ENCODE measurements at places on chromosomes 1 and 21.

- DNase-seq = no peak
Measured at GRCh38 chr1:63739452-63739851, 34.4 kb upstream of the ROR1 start.

GRCh38 chr21:15051644-15052458 lies 12.9 kb downstream of the NRIP1 start:
- peak; percentile 51 for DNase-seq

- peak; percentile 60 for DNase-seq
Measured at GRCh38 chr1:15153184-15153841, at the start of gene TMEM51. Gene TMEM51 (plus strand): TSS chr1:15153747. CDS start chr1:15215088, 61,341 bp downstream.

DNA sequence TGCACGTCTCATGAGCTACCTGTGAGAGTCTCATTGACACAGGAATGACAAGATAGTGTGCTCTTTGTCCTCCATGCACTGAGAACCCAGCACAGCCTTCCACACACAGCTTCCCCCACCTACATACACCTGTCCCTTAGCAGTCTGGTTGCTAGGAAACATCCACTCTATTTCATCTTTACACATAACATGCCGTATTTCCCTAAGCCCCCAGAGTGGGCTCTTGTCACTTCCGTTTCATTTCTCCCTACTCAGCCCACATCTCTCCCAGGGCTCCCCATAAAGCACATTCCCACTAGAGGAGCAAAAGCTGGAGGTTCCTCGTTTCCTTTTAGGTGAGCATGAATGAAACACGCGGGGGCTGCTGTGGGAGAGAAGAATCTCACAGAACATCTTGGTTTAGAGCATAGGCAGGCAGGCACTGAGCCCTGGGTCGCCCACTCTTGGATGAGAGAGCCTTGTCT lies 137.1 kb downstream of the ETS2 start:
- no peak for DNase-seq

DNA sequence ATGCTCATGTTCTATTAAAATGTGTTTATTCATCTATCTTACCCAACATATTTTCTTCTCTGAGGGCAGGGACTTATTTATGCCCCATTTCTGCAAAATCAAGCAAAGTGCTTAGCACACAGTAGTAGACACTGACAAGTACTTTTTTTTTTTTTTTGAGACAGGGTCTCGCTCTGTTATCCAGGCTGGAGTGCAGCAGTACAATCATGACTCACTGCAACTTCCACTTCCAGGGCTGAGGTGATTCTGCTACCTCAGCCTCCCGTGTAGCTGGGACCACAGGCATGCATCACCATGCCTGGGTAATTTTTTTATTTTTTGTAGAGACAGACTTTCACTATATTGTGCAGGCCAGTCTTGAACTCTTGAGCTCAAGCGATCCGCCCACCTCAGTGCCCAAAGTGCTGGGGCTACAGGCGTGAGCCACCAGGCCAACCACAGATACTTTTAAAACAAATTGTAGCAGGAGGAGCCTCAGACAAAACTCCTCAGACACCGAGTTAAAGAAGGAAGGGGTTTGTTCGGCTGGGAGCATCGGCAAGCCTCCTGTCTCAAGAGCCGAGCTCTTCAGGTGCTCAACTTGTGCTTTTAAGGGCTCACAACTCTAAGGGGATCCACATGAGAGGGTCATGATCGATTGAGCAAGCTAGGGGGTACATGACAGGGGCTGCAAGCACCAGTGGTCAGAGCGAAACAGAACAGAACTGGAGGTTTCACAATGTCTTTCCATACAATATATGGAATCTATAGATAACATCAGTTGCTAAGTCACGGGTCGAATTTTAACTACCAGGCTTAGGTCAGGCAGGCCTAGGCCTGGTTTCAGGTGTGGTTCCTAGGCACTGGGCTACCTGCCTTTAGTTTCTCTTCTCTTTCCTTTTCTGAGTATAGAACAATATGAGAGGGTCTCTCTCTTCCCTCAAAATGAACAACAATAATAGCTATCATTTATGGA lies 5.7 kb upstream of the TMEM167B start:
- DNase-seq = no peak

GRCh38 chr1:86239894-86240293 lies 83.3 kb upstream of the COL24A1 start:
- DNase-seq = no peak

- DNase-seq = no peak
Measured at GRCh38 chr21:16742131-16742641, 770.7 kb upstream of the CXADR start.
